Activated CD4-positive, alpha-beta T cell treated with anti-CD3 and anti-CD28 coated beads, Interleukin-2, amount 50 U/mL, for 1 hour (primary cell): ENCODE measurements at places on chromosomes 11 and 22.

DNA sequence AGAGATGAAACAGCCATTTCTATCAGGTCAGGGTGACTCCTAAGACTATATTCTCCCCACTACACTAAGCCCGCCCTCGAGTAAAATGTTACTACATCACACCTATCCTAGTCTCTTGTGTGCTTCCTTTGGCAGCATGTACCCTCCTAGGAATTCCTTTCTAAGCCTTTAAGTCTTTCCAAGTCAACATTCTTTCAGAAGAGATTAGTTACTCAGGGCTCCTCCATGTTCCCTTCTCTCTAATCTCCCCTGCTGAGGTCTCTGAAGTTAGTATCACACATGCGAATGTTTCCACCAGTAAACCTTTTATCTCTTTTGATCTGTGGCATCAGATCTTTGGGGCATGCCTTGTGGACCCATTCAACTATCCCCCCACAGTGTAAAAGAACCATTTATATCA is 873.7 kb upstream of the FAT3 start:
- no peak for DNase-seq

- DNase-seq, result no peak
These were observed 4.0 kb downstream of the FXYD2 start for GRCh38 chr11:117820516-117820915.

DNA sequence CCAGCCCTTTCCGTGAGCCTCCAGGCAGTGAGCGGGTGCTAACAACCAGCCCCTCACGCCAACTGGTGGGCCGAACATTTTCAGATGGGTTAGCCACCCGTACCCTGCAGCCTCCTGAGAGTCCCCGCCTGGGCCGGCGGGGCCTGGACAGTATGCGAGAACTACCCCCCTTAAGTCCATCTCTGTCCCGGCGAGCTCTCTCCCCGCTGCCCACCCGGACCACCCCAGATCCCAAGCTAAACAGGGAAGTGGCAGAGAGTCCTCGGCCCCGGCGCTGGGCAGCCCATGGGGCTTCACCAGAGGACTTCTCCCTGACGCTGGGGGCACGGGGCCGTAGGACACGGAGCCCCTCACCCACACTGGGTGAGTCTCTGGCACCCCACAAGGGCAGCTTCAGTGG is 20.6 kb downstream of the PHLDB1 start:
- DNase-seq, result no peak

GRCh38 chr11:9565822-9566560 is 7.5 kb upstream of the WEE1 start:
- DNase-seq, result no peak

DNA sequence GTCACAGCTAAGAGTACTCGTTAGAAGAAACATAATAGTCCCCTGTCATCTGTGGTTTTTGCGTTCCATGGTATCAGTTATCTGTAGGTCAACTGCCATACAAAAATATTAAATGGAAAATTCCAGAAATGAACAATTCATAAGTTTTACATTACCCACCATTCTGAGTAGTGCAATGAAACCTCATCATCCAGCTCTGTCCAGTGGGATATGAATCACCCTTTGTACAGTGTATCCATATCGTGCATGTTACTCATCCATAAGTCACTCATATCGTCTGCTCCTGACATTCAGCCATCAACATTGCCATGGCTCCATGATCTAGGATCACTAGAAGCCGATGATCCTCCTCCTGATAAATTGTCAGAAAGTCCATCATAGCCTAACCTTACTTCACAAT is 174.9 kb upstream of the C11orf87 start:
- DNase-seq, result no peak

- no peak for DNase-seq
These were observed 8.7 kb downstream of the YAP1 start for GRCh38 chr11:102118937-102119336.

- peak; percentile 39 for DNase-seq
These were observed 35.3 kb upstream of the GNB1L start for GRCh38 chr22:19889951-19890350.

GRCh38 chr11:77191823-77192495 is 63.9 kb downstream of the MYO7A start:
- DNase-seq, result peak; percentile 39

- DNase-seq, result no peak
These were observed 30.3 kb downstream of the PDE3B start for GRCh38 chr11:14673824-14674405.

- no peak for DNase-seq
These were observed 68.1 kb downstream of the LRRC32 start for GRCh38 chr11:76602431-76602861.

DNA sequence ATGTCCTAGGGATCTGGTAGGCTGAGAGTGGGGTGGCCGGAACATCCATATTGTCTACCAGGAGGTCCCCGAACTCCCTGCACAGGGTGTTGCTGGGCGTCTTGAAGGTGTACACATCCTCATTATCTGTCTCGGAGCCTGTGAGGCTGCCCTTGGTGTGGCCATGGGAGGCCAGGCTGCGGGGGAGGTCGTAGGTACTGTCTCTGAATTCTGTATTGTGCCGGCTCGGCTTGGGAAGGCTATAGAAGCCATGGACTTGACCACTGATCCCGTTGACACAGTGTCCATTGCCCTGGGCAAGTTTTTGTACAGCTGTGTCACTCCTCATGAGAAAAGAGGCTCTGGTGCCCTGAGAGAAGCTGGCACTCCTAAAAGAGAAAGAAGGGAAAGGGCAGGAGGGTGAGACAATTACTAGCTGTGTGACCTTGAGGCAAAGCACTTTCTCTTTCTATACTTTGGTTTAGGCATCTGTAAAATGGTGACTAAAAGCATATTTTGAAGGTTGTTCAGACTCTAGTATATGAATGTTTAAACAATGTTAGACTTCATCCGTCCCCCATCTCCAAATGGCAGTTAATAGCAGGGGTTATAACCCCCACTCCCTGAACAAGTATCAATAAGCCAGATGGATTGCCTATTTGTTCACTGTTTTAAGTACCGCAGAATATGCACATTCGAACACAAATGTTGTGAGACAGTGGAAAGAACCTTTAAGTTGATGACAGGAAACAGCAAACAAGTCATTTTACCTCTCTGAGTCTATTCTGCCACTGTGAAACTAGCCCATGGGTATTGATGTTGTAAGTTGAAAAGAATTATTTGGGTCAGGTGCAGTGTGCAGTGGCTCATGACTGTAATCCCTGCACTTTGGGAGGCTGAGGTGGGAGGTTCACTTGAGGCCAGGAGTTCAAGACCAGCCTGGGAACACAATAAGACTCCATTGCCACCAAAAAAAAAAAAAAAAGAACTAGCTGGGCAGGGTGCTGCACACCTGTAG is 38.3 kb downstream of the USP35 start:
- no peak for DNase-seq

DNA sequence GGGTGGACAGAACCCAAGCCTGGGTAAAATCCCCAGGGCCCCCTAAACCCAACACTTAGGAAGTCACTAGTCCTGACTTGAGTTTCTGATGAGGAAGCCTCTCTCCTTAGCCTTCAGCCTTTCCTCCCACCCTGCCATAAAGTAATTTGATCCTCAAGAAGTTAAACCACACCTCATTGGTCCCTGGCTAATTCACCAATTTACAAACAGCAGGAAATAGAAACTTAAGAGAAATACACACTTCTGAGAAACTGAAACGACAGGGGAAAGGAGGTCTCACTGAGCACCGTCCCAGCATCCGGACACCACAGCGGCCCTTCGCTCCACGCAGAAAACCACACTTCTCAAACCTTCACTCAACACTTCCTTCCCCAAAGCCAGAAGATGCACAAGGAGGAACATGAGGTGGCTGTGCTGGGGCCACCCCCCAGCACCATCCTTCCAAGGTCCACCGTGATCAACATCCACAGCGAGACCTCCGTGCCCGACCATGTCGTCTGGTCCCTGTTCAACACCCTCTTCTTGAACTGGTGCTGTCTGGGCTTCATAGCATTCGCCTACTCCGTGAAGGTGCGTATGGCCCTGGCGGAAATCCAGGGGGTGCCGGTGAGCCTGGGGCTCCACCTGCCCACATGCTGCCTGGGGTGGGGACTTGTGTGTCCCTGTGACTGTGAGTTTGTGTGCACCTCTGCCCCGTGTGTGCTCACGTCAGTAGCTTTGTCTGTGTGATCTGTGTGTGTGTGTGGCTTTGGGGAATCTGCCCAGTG is at the start of gene IFITM1:
Gene IFITM1, plus strand, starts transcription at position 254 of the 767 bp plus-strand sequence. Its CDS starts 131 bp downstream, at position 385.
- DNase-seq, result peak; percentile 53

- DNase-seq, result no peak
These were observed 10.5 kb upstream of the MMP13 start for GRCh38 chr11:102966011-102966410.

DNA sequence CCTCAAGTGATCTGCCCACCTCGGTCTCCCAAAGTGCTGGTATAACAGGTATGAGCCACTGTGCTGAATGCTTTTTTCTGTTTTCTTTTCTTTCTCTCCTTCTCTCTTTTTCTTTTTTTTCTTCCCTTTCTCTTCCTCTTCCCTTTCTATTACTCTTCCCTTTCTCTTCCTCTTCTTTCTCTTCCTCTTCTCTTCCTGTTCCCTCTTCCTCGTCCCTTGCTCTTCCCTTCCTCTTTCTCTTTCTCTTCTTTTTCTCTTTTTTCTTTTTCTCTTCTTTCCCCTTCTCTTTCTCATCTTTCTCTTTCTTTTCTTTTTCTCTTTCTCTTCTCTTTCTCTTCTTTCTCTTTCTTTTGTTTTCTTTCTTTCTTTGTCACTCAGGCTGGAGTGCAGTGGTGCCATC is 1.2 kb downstream of the OOSP1 start:
- DNase-seq, result no peak

- no peak for DNase-seq
These were observed 6.7 kb upstream of the TSKU start for GRCh38 chr11:76776472-76776871.

GRCh38 chr11:16318320-16318719 is 38.0 kb downstream of the SOX6 start:
- DNase-seq, result no peak

DNA sequence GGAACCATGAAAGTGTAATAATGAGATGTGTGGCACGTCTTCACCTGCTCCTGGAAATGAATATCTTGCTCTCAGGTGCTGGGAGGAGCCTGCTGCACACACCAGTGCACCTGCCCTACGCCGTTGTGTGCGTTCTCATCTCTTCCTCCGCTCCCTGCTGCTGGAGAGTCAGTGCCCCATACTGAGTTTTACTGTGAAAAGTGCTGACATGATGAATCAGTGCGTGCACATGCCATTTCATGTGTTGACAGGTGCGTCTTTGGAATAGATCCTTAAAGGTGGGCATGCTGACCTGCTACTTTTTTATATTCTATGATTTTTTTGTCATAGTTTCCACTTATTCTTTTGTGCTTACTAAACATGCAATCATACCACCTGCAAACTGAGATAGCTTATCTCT is 1015.8 kb downstream of the BRD1 start:
- no peak for DNase-seq

- DNase-seq, result no peak
These were observed 91.2 kb downstream of the RPS6KA4 start for GRCh38 chr11:64450168-64450560.

DNA sequence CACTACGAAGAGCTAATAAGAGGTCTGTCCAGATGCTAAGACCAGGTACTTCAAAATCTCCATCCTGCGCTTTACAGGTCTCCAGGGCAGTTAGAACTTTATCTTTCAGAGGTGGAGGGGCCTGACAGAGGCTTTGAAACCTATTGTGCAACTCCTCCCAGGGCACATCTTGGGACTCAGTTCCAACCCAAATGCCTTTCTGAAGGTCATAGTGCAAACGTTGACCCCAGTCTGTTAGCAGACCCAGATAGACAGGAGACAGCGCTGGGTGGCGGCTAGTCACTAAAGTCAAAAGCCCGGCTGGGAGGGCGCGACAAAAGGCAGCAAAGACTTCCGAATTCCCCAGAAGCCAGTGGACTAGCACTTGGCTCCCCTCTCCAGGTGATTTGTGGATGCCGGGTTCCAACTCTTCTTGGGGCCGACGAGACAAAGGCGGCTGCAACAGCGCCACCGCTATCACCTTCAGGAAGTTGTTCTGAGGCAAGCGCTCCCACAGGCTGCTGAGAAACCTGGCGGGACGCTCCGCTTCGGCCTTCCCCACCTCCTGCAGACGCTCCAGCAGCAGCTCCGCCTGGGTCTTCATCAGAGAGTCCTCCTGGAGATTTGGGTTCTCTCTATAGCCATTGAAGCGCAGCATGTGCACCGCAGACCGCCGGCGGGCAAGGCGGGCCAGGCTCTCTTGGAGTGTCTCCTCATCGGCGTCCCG is 728 bp downstream of the FANCF start:
- peak; percentile 60 for DNase-seq

DNA sequence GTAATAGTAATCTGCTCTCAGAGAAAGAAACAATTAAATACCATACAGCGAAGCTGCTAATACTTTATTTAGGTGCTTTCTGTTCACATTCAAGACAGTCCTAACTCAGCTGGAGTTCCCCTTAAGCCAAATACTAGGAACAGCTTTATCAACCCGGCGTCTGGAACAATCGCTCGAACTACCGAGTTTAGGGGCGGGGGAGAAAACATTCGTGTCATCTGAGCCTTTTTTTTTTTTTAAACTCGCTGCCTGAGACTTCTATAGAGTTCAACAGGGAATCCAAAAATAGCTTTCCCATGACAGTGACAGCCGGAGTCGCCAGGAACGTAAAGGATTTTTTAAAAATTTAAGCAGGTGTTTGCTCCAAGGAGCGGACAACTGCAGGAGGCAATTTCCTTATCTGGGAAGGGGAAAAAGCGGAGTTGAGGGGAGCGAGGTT is 852 bp downstream of the TRAF6 start:
- peak; percentile 22 for DNase-seq

DNA sequence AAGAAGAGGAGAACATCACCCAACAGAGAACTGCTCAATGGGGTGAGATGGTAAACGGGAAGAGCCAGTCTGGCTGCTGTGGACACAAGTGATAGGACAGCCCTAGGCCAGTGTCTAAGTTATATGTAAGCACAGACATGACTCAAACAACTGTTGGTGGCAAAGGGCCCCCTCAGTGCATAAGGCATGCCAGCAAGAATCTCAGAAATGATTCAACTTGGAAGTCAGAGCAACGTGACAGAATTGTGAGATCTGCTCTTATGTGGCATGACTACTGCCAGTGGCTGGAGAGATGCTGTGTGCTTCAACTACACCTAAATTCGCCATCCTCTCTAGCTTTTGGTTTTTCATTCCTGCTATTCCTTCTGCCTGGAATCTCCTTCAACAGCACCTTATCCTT is 7.4 kb downstream of the SLN start:
- DNase-seq, result no peak

DNA sequence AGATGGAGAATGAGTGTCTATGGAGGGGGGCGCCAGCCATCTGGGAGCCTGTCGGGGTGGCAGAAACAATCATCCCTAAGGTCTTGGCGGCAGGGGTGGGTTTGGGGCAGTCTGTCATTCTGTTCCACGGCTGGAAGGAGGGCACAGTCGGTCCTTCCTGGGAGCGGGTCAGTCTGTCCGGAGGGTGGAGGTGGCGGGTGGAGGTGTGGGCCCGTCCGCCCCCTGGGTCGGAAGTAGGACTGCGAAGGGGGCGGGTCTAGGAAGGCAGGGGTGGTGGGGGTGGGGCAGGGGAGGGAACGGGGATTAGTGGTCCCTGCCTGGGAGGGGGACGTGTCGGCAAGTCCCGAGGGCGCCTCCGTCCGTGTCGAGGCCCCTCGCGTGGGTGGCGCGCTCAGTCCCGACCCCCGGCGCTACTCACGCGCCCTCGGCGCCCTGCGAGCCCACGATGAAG is 461 bp downstream of the TBC1D10A start:
- peak; percentile 17 for DNase-seq
